ENCODE measurements at places on chromosomes 4 and X.
A peak's percentile ranks its signal among the peaks of the same experiment; 100 is the strongest.

DNA sequence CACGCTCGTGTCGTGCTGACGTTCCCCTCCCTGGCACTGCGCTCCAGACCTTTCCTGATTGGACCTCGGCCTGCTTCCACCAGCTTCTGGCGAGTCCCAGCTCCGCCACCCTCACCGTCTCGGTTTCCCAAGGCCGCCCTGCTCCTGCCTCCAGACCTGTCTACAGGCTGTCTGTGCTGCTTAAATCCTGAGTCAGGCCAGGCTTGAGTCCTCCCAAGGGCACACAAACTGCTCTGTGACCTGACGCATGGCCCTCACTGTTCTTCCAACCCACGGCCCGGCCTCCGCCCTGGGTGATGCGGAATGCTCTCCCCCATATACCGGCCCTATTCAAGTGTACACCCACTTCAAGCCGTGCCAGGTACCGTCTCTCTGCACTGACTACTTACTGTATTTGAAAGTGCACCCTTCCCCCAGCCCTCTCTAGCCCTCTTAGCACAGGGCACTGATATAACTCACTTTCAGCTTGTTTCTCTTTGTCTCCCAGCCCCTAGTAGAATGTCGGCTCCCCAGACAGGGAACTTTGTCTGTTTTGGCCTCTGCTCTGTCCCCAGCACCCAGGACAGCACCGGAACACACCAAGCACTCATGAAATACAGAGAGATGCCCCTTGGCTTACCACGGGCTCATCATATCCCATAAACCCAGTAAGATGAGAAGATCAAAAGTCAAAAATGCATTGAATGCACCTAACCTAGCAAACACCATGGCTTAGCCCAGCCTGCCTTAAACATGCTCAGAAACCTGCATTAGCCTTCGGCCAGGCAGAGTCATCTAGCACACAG, 63.1 kb upstream of the AFAP1 start:
- no peak for DNase-seq

GRCh38 chrX:148633218-148633908, 132.9 kb downstream of the AFF2 start:
- DNase-seq = no peak

GRCh38 chrX:107565015-107565414, 63.3 kb upstream of the PRPS1 start:
- DNase-seq = no peak

GRCh38 chr4:169212981-169213380, 57.8 kb downstream of the SH3RF1 start:
- no peak for DNase-seq

DNA sequence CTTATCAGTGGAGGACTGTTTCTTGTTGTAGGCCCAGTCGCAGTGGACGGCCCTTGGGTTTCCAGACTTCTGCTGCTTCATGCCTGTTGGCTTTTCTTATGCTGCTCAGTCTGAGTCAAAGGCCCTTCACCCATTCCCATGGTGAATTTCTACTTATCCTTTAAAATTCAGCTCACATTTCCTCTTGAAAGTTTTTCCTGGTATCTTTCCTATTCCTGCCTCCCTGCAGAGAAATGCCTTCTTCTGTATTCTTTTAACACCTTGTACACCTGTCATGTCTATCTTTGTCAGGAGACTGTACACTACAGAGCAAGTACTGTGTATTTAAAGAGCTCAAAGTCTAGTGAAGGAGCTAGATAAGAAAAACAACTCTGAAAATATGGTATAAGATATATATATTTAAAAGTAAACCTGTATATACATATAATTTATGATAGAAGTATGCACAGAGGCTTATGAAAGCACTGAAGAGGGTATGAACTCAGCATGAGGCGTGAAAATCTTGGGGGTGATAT, 22.0 kb downstream of the NPNT start:
- DNase-seq = no peak

DNA sequence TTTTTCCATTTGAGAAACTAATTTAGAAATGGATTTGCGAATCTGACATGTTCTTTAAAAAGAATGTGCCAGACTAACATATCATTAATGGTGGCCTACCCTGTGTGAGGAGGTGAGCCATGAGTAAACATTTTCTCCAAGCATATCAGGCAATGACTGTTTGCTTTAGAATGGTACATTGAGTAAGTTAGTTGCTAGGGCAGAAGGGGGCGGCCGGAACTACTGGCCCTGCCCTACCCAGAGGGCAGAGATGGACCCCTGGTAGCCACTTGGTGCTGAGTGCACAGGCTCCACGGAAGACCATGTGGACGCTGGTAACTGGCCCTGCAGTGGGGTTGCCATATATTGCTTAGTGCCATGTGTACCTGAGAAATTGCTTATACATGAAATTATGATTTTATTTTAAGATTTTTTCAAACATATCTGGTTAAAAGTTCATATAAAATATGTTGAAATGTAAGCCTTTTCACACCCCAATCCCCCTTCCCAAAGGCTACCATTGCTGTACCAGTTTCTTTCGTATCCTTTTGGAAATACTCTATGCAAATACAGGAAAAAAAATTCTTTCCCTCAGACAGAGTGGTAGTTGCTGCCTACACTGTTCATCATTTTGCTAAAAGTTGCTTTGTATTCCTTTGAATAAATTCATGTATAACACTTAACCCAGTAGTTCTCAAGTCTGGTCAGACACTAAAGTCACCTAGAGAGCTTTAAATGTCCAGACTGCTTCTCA, 8.8 kb downstream of the FNIP2 start:
- no peak for DNase-seq

- DNase-seq = no peak
Observed at GRCh38 chr4:138867404-138867803, 148.2 kb upstream of the NOCT start.

GRCh38 chr4:143335979-143336780, 496 bp upstream of the GAB1 start:
- DNase-seq = no peak

GRCh38 chrX:5998901-5999300, 229.8 kb downstream of the NLGN4X start:
- no peak for DNase-seq

- DNase-seq = no peak
Observed at GRCh38 chr4:53923921-53924320, 140.5 kb downstream of the CHIC2 start.

DNA sequence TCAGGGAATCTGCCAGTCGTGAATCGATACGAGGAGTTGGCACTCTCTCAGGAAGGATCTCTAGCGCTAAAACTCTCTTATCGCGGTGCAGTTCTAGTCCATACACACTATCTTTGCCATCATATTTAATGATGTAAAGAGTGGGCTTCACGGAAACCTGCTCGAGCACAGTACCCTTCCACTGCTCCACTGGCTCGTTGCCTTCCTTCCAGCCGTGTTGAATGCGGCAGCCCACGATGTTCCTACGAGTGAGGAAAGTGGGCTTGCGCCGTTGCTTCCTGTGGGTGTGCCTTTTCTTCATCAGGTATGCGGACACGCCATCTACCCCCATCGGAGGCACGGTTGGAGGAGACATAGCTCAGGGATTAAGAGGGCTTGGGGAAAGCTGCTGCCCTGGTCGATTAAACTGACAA, 661 bp downstream of the SPIN4 start:
- no peak for DNase-seq

DNA sequence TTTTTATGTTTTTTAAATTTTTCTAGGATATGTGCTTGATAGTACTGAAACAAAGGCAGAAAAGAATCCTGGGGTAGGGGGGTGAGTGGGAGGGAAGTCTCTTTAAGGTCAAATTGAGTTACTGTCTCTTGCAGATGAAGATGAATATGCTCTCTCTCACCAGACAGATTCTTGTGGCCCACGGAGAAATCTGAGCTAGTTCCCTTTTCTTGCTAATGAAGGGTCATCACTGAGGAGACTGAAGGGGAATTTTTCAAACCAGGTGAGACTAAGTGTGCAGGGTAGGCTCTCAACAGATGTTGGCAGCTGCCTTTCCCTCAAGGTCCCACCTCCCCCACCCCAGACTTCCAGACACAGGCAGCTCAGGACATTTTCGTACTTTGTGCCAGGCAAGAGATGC, 21.5 kb downstream of the FAM9C start:
- no peak for DNase-seq

DNA sequence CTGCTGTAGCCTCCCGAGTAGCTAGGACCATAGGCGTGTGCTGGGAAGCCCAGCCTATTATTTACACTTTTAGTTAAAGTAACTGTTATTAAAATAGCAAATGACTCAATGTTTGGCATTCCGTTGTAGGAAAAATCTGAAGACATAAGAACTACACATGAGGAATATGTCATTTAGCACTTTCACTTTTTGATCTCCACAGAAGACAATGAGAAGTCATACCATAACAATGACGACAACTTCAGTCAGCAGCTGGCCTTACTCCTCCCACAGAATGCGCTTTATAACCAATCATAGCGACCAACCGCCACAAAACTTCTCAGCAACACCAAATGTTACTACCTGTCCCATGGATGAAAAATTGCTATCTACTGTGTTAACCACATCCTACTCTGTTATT, 6.7 kb downstream of the GPR34 start:
- DNase-seq = peak; percentile 14

DNA sequence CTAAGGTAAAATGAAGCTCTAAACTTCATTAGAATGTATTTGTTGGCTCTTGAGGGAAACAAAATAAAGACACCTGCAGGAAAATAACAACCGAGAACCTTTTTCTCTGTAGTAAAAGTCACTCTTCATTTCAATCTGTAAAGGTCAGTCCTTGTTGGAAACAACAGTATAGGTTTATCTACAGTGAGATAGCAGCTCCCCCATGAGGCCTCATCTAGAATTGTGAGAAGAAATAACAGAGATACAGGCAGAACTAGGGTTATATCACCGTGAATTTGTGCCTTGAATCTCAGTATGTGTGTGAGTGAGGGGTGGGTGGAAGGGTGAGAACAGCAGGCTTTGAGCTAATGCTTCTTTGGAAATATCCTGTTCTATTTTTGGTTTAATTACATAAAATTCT, 107.8 kb upstream of the FMR1 start:
- no peak for DNase-seq

All from effector memory CD8-positive, alpha-beta T cell (primary cell).